Karpas-422 (cell line): ENCODE measurements at places on chromosomes 4 and X.
A peak's percentile ranks its signal among the peaks of the same experiment; 100 is the strongest.

- peaks cover 20% of the 10 kb centered on the region; the same call in 1 of the 2 replicates for H3K36me3 ChIP-seq
- peaks cover 53% of the 10 kb centered on the region for H3K4me1 ChIP-seq
- DNase-seq = peak; percentile 80
- H3K4me3 ChIP-seq = peak overlapping the region; percentile 79
- H3K27me3 ChIP-seq = no peaks in the 10 kb centered on the region
Measured at GRCh38 chrX:41085878-41086626, 807 bp downstream of the USP9X start.

- H3K27me3 ChIP-seq = no peaks in the 10 kb centered on the region
- H3K4me3 ChIP-seq = no peak overlapping the region
- no peak for DNase-seq
Measured at GRCh38 chrX:19194285-19195242, 72.3 kb upstream of the ADGRG2 start.

- no peaks in the 10 kb centered on the region for H3K36me3 ChIP-seq
- H3K27ac ChIP-seq = no peak overlapping the region
- H3K4me1 ChIP-seq = no peaks in the 10 kb centered on the region
- no peak for DNase-seq
- H3K27me3 ChIP-seq = no peaks in the 10 kb centered on the region
Measured at GRCh38 chr4:132299841-132300240, 849.3 kb upstream of the PCDH10 start.

GRCh38 chr4:162356181-162356580 lies 192.4 kb upstream of the FSTL5 start:
- no peak overlapping the region for H3K27ac ChIP-seq
- no peak overlapping the region for H3K4me3 ChIP-seq
- H3K27me3 ChIP-seq = no peaks in the 10 kb centered on the region
- DNase-seq = no peak

- H3K27ac ChIP-seq = no peak overlapping the region
- no peaks in the 10 kb centered on the region for H3K27me3 ChIP-seq
- H3K36me3 ChIP-seq = no peaks in the 10 kb centered on the region
- DNase-seq = no peak
- no peaks in the 10 kb centered on the region for H3K4me1 ChIP-seq
Measured at GRCh38 chr4:176436293-176436973, 116.7 kb downstream of the SPCS3 start.
